Stimulated activated CD4-positive, alpha-beta T cell treated with anti-CD3 and anti-CD28 coated beads, Interleukin-1b, Interleukin-23, amount 100 ng/mL, for 4 hours (primary cell): ENCODE measurements at places on chromosomes 3 and 15.

DNA sequence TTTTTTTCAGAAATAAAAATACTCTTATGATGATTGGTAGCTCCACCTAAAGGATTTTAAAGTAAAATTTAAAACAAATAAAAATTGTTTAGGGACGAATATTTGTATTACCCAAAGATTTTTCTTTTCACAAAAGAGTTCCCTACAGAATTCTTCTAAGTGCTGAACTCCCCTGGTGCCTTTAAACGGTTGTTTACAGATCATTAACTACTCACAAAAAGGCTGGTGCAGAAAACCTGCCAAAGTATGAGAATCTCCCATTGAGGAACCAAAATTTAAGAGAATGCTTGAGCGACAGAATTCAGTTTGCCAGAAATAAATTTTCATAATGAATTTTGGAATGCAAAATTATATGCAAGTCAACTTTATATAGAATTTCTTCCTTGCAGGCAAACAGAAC, 497.8 kb upstream of the NR2F2 start:
- no peak for DNase-seq

- DNase-seq: no peak
Measured at GRCh38 chr3:64176461-64176996, 48.7 kb downstream of the PRICKLE2 start.

DNA sequence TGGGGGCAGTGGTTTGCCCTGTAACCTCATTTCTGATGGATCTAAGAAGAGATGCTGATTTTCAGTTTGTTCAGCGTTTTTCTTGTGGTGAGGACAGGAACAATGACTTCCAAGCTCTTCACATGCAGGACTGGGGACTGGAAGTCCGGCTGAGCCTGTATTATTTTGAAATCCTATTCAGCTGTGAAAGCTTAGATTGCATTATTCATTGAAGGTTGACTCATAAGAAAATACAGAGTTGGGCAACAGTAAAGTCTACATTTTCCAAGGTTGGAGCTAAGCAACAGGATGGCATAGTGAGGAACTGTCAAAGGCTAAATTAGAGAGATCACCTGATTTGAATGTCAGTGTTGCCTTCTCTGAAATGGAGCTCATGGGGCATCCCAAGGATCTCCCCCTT, 230.9 kb upstream of the FEZF2 start:
- DNase-seq: no peak

- DNase-seq: no peak
Measured at GRCh38 chr15:47685141-47685870, 32.0 kb upstream of the SEMA6D start.

DNA sequence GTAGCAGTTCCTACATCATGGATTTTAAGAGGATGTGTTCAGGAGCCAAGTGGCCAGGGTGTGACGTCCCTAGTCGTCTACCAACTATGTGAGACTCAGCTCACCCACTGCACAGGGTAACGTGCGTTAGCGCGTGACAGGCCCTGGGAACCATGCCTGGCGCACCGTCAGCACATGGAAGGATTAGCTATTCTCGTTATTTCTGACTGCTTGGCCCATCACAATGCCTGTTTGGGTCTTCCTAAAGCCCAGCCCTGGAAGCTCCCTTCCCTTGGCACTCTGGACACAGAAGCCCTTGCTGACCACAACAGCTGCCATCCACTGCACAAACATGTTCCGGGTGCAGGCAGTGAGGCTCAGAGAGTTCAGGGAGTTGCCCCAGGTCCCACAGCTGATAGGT, 91.0 kb upstream of the RPL32 start:
- DNase-seq: no peak

DNA sequence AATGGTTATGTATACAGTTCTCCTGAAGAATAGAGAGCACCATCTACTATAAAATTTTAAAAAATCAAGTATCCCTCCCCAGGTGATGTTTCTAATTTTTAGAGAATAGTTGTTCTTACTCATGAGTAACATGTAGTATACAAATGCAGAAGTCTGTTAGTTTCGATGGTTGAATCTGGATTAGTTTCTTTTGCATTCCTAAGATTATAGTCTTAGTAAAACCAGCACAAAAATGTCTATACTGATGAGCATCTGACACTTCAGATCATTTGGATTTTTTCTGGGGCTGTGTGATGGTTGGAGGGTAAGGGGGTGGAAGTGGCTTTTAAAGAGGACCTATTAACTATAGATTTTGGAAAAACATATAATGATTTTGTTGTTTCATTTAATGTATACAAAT, 167.3 kb upstream of the SGO1 start:
- no peak for DNase-seq

DNA sequence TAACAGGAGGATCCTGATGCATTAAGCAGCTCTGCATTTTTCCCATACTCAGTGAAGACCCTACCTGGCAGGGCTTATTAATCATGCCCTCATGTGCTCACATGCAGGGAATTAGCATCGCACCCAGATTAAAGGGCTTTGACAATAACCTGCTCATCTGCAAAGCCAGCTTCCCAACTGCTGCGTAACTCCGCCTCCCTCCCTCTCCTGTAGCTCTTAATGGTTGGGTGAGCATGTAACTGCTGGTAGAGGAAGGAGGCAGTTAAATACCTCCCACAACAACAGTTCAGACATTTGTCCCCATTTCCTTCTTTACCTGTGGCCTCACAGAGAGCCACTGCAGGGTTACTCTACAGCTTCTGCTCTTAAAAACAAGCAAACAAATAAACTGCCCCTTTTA, 203.6 kb upstream of the WNT5A start:
- DNase-seq: no peak

DNA sequence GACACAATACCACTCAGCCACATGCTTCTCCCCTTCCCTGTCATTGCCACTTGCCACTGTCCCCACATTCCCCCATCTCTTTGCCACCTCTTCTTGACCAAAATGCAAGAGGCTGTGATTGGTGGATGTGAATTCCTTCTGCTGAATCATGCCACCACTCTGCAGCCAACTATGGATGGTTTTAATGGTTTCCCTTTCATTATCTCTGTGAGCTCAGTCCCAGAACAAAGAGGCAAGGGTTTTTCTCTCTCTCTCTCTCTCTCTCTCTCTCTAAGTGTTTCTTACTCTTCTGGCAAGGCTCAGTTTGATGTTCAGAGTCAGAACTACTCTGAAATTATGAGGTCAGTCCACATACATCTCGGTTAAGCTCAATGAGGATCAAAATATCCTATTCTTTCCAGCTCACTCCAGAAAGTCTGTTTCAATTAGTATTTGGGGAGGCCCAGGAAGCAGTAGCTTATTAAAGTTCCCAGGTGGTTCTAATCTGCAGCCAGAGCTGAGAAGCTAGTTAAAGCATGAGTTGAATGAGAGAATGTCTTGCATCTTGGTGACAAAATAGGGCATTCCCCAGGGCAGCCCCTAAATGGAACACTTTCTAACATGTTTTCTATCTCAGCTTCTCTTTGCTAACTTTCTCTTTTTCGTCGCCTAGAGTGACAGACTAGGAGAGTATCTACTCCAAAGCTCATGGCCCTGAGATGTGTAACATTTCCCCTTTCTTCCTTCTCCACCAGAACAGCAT, 8.5 kb upstream of the ILDR1 start:
- no peak for DNase-seq

DNA sequence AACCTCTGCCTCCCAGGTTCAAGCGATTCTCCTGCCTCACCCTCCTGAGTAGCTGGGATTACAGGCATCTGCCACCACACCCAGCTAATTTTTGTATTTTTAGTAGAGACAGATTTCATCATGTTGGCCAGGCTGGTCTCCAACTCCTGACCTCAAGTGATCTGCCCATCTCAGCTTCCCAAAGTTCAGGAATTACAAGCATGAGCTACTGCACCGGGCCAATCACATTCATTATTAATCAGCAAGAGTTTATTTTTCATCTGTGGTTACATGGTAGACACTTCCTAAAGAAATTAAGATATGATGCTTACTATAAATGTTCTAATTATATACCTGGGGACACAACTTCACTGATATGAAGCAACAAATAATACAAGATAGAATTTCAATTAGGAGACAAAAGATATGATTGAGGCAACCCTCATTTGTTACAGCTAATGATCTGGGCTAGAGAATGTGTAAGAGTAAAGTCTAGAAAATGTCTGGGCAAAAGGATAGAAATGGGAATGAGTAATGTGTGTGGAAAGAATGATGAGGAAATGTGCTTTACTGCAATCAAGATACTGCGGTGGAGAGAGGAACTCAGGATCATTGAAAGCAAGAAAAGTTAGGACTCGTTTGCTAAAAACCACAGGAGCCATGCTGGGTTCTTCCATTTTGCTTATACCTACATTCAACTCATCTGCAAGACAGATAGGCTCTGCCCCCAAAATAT, 366.8 kb downstream of the ZIC1 start:
- no peak for DNase-seq

DNA sequence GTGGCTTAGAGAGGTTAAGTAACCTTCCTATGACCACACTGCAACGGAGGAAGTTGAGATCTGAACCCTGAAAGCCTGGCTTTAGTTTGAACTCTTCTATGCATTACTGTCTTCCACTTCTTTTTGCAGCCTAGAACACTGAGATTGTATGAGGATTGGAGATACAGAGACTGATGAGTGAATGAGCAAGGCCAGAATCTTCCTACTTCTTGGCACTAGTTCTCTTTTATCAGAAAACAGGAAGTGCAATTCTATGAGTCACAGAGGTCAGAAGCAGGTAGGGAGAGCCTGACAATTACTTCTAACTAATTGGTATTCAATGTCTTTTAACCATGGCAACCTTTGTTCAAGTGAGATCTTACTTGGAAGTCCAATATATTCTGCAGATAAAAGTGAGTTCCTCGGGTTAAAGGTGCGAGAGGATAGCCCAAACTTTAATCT, 219.0 kb downstream of the SHQ1 start:
- DNase-seq: no peak

- DNase-seq: no peak
Measured at GRCh38 chr3:180267202-180267843, 230.6 kb upstream of the PEX5L start.

DNA sequence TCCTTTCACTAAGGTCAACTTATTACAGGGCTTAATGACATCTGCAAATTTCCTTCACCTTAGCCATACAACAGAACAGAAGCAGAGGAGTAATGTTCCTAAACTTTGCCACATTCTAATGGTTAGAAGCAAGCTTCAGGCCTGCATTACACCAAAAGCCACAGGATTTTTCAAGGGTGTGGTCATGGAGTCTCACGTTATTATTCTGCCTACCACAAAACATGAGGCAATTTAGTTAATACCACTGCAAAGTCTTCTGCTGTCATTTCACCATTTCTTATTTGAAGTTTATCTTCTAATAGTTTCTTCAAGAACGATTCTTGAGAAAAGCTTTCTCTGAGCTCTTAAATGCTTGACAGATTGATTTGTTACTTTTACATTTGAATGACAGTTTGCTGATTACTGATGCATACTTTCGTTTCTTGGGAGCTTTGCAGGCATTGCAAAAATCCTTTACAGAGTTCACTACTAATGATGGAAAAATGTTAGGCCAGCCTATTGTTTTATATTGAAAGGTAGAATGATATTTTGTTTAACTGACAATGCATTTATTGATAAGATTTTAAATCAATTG, 1257.1 kb downstream of the NSUN3 start:
- DNase-seq: no peak

DNA sequence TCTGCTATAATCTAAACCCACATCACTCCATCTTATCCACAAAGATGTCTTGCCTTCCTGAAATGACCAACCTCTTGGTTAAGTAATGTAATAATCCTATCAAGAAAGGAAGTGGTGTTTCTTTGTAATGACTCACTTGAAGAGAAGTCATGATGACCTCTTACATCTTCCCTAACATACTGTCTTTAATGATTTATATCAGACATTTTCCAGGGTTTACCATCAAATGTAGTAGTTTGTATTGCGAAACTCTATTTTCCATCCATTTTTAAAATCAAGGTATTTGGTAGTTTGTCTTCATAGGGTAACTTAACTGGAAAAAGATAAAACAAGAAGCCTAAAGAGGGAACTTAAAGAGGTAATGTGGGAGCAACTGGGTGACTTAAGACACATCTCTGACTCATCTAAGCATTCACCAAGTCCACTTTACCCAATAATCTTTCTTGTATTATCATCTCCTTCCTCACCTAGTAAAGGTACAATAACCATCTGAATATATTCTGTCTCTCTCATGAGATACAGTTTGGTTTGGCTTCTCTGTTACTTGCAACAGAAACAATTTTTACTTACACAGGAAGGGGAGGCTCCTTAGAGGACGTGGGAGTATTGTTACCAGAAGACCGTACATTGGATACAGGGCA, 5.7 kb upstream of the MAPK6 start:
- no peak for DNase-seq

- no peak for DNase-seq
Measured at GRCh38 chr15:32873284-32874114, 155.7 kb downstream of the GREM1 start.

DNA sequence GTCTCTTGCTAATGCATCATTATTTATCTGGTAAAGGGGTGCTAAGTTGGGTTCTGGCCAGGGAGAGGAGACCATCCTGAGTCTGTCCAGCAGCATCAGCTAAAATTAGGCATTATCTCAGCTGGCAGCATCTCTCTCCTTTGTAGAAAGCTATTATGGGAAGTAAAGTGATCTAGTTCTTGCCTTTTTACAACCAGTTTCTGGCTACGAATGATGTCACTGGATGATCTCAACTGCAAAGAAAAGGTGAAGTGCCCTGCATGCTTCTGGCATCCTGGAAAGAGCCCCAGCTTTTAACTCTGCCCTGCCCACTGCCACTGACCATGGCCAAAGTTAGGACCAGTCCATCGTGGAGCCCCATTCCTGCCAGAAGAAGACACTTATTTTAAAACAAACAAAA, 37.1 kb upstream of the IL12A start:
- no peak for DNase-seq
